NCI-H82 (cell line): ENCODE measurements at places on chromosomes 6 and 20.

DNA sequence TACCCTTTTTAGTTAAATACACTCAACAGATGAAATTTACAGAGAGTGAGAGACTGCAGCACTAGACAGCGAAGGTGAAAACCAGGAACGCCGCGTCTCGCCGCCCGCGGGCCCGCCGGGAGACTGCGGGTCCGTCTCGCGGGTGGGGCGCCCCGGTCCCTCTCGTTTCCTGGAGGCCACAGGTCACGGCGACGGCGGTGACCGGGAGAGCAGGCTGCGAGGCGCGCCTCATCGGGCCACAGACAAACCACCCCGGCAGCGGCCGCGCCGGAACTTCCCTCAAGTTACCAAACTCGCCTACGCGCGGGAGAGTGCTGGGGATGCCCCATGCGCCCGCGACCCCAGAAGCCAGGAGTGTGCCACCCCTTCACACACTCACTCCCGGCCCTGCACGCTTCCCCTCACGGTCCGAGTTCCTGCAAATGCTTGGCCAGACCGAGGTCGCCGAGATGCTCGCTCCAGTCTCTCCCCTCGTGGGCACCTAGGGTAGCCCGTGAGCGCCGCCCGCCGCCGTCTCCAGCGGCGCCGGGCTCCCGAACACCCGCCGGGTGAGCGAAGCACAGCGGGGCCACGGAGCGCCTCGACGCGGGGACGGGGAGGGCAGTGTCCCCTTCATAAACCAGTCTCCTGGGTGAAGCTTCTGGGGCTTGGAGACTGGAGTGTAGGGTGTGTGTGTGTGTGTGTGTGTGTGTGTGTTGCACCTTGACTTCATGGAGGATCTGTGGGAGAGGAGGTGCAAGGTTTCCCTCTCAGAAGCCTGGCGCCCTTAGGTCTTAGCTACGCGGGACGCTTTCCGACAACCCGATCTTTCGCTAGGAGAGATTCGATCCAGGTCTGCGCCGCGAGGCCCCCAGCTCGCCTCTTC, 1.4 kb downstream of the BACH2 start:
- peak; percentile 49 for DNase-seq

GRCh38 chr20:13028001-13028400, 19.2 kb downstream of the SPTLC3 start:
- no peak for DNase-seq

DNA sequence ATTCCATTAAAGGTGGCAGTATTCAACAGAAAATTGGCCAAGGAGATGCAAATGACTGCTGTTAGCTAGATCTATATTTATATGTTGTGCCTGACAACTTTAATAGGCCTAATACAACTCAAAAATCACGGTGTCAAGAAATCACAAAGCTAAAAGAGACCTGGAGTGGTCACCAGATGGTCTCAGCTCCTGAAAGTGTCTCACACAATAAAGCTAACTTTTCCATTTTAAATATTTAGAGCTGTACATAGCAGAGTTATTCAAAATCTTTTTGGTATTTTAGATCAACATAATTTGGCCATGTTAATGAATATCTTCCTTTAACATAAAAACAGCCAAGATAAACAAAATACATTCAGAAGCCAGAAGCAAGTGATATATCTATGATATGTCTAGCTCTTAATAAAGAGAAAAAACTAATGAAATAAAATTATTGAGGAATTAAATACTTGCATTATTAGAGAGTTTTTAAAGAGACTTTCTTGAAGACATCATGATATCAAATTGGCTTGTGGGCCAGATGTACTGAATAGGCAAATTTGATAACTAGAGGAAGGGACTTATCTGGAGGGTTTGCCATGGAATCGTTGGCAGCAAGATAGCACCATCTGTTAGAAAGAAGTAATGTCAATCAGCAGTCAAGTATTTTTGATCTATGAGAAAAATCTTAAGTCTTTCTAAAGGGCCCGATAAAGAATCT, 84.9 kb upstream of the SCAF8 start:
- no peak for DNase-seq

- no peak for DNase-seq
Observed at GRCh38 chr20:41110930-41111577, 26.3 kb upstream of the PLCG1 start.

GRCh38 chr6:94443701-94444100, 1024.3 kb upstream of the EPHA7 start:
- no peak for DNase-seq

DNA sequence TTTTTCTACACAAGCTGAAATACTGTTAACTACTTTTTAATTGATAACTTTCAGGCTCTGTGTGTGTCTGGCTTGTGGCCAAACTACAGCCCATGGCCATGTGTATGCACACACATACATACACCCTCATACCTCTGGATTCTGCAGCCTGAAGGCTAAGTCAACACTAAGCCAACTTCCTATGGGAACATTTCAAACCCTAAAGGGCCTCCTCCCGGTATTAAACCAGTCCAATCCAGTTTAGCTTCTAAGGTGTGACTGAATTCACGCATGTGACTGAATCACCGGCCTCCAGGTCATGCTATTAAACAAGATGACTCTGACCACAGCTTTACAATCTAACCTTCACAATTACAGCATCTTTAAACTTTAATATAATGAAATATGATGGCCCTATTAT, 20.7 kb upstream of the DST start:
- DNase-seq, result peak; percentile 37

- no peak for DNase-seq
Observed at GRCh38 chr6:110756817-110757216, 58.5 kb downstream of the CDK19 start.

DNA sequence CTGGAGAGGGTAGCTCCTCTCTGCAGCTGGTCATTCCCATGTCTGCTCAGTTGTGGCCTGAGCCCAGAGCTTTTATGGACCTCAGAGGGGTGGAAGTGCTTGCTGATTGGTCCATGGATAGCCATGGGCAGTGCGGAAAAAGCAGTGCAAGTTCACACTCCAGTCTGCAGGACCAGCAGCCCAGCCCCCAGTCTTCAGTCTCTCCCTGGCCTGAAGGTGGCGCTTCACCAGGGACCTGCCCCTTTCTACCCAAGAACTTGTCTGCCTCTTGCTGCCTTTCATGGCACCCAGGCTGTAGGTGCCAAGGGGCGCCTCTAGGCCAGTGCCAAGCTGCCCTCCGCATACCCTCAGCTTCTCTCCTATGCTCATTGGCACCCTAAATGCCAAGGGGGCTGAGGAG, 91.0 kb downstream of the TBXT start:
- DNase-seq, result no peak

- DNase-seq, result no peak
Observed at GRCh38 chr6:107989166-107990094, 31.4 kb upstream of the SEC63 start.
